ENCODE measurements at places on chromosomes 5 and 9.

GRCh38 chr5:174935854-174936474 lies 211.6 kb downstream of the MSX2 start:
- peak; percentile 72 for DNase-seq

GRCh38 chr9:130599625-130600024 lies 20.2 kb downstream of the FUBP3 start:
- no peak for DNase-seq

GRCh38 chr5:32311404-32312196 lies 1.1 kb downstream of the MTMR12 start:
- no peak for DNase-seq

DNA sequence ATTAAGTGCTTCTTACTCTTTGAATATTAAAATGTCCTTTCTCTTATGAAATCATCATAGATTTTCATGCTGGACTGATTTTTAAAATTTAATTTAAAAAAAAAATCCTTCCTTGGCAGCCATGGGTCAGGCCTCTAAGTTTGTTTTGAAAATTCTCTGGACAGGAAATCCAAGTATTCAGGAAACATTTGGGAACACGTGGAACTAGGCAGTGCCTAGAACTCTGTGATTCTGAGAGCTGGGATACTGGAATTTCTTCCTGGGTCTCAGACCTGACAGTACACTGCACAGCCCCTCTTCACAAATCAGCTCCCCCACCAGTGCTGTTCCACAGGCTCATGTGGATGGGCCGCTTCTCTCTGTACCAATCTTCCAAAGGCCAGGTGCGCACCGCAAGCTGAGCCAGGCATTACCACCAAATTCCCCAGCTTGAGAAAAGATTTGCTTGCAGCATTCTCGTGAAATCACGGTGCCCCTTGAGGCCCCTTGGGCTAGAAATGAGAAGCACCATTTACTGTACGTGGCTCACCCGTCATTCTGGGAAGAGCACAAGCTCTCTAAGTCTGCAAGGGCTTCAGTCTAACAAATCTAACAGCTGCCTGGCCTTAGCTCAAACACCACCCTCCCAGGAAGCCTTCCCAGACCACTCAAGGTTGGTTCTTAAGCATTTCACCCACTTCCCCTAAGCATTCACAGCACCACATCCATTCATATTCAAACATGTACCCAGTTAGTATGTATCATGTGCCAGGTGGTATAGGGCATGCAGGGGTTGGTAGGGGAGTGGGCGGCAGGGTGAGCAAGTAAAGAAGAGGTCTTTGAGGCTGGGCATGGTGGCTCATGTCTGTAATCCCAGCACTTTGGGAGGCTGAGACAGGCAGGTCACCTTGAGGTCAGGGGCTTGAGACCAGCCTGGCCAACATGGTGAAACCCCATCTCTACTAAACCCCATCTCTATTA lies 26.5 kb downstream of the B4GALT1 start:
- no peak for DNase-seq

- DNase-seq = no peak
These were observed 197.2 kb downstream of the PARP8 start for GRCh38 chr5:50863534-50864170.

DNA sequence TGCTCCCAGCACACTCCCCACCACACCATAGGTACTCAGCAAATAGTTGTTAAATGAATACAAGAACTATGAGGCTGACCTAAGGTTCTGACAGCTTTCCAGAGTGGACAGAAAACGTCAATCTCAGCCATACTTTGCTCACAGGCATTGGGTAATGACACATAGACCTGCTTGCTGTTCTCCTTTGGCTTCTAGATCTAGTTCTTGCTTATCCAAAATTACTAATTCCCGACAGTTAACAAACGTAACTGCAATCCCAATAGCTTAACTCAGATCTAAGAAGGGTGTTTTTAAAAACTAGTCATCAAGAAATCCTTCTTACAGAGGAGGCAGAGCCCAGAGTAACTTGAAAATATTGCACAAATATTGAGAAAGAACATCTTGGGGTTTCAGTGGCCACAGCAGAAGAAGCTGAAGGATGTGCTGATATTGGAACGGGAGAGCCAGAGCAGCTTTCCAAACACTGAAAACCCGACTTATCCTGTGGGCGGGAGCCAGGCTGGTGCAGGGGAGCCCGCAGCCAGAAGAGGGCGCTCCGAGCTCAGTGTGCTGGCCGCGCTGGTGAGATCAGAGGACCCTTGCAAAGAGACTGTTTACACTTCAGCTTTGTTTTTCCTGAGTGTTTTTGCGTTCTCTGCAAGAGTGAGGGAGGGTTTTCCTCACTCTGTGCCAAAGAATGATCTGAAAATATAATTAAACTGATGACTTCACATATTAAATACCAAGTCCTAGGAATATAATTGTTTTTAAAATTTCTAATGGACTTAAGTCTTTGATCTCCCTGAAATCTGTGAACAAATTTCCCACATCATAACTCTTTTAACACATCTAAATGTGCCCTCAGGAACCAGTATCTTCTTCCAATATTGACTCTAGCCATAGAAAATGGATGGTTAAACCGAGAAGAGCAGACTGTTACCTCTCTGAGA lies 30.3 kb downstream of the FGF1 start:
- DNase-seq = peak; percentile 95
